ENCODE measurements at places on chromosomes 16 and 17.
A peak's percentile ranks its signal among the peaks of the same experiment; 100 is the strongest.

GRCh38 chr16:28053461-28053860, 10.1 kb downstream of the GSG1L start:
- DNase-seq, result no peak

GRCh38 chr17:2194889-2195335, 108.7 kb downstream of the SMG6 start:
- DNase-seq, result no peak

GRCh38 chr17:45855691-45856336, 11.1 kb downstream of the SPPL2C start:
- DNase-seq, result no peak

DNA sequence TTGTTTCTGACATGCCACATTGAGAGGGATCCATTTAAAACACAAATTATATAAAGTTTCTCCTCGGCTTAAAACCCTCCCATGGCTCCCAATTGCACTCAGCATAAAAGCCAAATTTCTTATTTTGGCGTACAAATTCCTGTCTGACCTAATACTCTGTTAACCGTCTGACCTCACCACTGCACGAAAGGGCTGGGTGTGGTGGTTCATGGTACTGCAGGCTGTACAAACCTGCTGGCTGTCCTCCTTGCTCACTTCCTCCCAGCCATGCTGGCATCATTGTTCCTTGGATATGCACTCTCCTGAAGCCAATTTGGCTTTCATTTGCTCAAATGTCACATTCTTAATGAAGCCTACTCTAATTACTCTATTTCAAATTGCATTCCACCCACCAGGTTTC, 301.6 kb upstream of the C16orf82 start:
- DNase-seq, result no peak

DNA sequence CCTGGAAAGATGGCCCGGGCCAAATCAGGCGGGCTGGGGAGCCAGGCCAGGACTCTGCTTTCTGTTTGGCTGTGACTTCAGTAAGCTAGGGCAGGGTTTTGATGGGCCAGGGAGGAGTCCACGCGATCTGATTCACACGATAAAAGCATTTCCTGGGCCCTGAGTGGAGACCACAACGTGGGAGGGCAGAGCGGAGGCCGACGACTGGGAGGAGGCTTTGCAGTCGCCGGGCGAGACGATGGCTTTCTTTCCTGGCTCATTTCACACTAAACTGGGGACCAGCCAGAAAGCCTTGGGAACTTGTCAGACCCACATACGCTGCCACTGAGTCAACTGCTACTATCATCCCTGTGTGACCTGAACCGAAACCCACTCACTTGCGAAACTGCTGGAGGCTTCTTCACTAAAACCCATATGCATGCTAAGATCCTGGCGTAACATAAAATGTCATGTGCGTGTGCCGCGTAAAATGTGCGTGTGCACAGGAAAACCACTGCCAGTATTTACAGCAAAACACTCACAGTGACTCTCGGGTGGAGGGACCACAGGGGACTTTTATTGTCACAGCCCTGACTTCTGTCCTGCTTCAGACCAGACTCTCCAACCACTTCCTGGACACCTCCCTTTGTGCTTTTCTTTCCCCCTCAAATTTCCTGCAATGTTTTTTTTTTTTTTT, 14.2 kb upstream of the RHBDF2 start:
- DNase-seq, result peak; percentile 58

- no peak for DNase-seq
Measured at GRCh38 chr16:53412549-53412948, 21.7 kb upstream of the RBL2 start.

DNA sequence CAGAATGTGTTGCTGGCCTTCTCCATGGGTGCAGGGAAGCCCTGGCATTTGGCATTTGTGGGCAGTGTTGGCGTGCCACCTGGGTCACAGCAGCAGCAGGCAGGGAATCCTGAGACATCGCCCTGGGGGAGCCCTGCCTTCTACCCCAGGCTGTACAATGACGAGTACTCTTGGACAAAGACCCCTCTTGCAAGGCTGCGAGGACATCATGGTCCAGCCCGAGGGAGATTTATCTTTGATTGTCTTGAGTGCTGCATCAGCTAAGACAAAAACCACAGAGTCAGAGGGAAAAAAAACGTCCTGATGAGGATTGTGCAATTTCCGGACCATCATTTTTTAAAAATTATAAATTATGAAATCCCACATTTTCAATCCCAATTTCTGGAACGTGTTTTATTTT, 3.7 kb downstream of the CRISPLD2 start:
- DNase-seq, result no peak

- DNase-seq, result no peak
Measured at GRCh38 chr17:56737421-56738161, 96.1 kb downstream of the C17orf67 start.

- no peak for DNase-seq
Measured at GRCh38 chr16:81481207-81481821, 36.7 kb downstream of the CMIP start.

- DNase-seq, result no peak
Measured at GRCh38 chr16:73145166-73145880, 97.4 kb upstream of the ZFHX3 start.
